ENCODE measurements at places on chromosomes 12 and 14. TPM values are rescaled to one million over a fixed set of nuclear protein-coding genes. Genes with fewer than 3 reads are reported as not detected.

- no peak for DNase-seq
Observed at GRCh38 chr14:75771595-75771994, 110.5 kb downstream of the TTLL5 start.

- no peak for DNase-seq
Observed at GRCh38 chr12:89661706-89662330, 46.8 kb downstream of the ATP2B1 start.

- DNase-seq, result no peak
Observed at GRCh38 chr14:72925815-72926291, 411 bp upstream of the DCAF4 start.

DNA sequence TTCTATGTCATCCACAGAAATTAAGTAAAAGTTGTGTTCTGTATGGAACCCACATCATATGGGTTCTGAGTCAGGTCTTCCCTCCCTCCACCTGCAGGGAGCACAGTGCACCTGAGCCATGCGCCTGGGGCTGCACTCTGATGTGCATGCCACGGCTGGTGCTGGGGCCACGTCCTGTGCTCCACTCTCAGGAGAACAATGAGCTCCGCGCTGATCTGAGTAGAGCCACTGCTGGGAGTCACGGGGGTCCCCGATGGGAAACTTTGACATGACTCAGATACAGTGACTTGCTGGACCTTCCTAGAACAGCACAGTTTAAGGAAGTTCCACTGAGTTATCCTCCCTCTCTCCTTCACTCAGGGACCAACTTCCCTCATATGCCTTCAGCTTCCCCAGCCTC lies 683.4 kb downstream of the TMEM121 start:
- DNase-seq, result no peak

DNA sequence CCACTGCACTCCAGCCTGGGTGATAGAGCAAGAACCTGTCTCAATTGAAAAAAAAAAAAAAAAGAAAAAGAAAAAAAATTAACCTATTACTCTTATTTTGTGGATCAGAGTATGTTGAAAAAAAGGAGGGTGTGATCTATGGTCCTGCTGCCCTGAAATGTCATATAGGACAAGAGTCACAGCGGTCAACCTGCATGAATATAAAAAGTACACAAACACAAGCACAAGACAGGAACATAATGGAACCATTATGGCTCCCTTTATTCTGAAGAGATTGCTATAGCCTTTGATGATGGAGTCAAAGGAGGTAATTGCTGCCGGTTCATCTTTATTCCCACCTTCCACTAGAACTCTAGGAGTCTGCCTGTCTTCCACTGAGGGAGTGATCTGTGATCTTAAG lies 96.9 kb downstream of the NTN4 start:
- DNase-seq, result no peak

GRCh38 chr12:1322821-1323220 lies 271.6 kb downstream of the FBXL14 start:
- no peak for DNase-seq

DTD2 gene
- polyA plus RNA-seq, result 19.9 TPM

DNA sequence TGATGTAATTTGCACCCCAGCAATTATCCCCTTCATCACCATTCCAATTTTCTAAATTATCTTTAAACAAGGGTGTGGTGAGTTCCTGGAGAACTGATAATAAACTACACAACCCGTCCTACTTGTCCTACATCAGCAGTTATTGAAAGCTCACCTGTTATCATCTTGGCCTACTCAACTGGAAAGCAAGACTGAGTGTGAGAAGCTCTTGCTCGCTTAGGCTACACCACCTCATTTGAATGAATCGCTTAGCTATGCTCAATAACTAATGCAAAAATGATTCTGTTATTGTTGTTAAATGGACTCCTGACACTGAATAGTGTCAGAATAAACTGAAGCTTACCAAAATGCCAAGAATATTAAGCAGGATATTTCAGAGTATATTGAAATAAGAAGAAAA lies 115.4 kb upstream of the BTG1 start:
- no peak for DNase-seq

DNA sequence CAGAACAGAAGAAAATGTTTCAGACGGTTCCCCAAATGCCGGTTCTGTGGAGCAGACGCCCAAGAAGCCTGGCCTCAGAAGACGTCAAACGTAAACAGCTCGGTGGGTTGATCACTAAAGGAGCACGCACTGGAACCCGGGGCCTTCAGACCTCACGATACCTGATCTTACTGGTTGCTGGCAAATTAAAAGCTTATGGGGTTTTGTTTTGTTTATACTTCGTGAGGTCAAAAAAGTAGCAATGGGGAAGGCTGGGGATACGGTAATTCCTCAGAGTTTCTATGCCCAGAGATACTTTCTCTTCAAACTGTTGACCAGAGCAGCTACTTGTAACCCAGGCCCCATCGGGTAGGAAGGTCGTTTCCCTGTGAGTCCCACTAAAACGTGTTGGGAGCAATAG lies 1.7 kb downstream of the CDKN1B start:
- DNase-seq, result no peak

DNA sequence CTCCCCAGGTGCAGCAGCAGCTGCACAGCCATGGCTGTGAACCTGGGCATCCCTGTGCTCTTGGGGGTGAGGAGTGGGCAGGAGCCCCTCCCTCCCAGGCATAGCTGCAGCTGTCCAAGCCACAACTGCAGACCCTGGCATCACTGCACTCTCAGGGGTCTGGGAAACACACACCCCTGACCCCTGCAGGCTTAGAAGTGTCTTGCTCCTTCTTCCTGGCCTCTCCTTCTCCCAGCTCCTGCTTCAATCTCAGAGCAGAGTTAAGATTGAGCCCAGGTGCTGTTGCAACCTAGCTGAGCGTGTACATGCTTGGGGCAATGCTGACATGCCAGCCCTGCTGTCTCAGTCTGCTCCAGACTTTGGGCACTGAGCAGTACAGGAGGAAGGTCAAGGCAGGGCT lies 833.6 kb downstream of the FLRT2 start:
- DNase-seq, result no peak

DNA sequence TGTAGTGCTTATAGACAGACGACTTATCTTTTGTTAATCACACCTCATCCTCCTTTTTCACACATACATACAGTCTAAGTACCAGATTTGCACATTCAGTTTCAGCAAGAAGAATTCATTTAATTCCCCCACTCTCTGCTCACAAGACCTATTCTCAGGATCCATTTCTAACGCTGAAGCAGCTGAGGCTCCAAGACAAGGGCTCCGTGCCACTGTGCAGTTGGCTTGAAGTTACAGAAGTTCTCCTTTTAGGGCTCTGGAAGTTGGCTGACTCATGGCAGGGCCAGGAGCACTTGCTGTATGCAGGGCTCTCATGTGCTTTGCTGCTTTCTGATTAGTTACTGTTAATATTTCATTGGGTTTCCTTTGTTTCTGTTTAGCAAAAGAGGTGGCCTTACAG lies 1566.9 kb upstream of the TMEM132C start:
- no peak for DNase-seq

DNA sequence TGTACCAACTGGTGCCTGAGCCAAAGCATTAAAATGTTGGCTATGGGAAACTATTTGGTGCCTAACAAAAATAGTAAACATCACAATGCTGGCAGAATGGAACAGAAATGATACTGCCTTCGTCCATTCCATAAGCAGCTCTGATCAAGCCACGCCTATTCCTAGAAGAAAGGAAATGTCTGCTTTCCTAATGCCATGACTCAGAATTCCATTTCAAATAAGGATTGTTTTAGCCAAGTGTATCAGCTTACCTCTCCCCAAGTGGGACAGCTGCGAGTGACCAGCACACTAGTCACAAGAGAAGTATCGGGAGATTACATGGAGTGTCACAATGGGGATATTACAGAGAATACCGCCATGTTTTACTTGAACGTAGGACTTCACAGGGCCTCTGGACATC lies 38.7 kb downstream of the GLT8D2 start:
- DNase-seq, result no peak

GRCh38 chr14:68172216-68172615 lies 352.6 kb downstream of the RAD51B start:
- no peak for DNase-seq

DNA sequence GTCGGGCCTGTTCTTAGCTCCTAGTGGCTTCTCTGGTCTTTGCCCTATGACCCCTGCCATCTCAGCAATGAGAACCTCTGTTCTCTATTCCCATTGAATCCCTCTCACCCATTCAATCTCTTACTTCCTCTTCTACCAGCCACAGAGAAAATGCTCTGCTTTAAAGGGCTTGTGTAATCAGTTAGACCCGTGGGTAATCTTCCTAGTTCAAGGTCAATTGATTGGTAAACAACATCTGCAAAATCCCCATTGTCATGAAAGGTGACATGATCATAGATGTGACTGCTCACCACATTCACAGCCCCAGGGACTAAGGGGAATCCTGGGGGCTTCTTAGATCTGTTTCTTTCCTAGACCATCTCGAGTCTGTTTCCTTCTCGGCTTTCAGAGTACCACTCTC lies 7.2 kb upstream of the CCDC197 start:
- DNase-seq, result no peak

GRCh38 chr12:25056486-25057130 lies 107.7 kb upstream of the BCAT1 start:
- DNase-seq, result no peak

- no peak for DNase-seq
Observed at GRCh38 chr14:78178971-78179370, 8.8 kb downstream of the NRXN3 start.

DNA sequence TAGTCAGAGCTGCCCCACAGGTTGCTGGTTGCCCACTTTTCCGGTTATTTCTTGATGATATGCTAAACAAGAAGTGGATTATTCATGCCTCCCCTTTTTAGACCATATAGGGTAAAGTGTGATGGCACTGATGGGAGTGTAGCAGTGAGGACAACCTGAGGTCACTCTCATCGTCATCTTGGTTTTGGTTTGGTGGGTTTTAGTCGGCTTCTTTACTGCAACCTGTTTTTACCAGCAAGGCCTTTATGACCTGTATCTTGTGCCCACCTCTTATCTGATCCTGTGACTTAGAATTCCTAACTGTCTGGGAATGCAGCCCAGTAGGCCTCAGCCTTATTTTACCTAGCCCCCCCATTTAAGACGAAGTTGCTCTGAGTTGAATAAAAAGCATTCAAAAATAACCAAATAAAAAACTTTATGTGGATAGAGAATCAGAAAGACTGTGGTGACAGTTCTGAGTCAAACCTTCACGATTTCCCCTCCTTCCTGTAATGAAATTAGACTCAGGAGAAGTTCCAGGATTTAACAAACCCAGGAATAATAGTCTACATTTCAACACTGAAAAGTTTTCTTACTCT lies 144.2 kb downstream of the PAWR start:
- no peak for DNase-seq

DNA sequence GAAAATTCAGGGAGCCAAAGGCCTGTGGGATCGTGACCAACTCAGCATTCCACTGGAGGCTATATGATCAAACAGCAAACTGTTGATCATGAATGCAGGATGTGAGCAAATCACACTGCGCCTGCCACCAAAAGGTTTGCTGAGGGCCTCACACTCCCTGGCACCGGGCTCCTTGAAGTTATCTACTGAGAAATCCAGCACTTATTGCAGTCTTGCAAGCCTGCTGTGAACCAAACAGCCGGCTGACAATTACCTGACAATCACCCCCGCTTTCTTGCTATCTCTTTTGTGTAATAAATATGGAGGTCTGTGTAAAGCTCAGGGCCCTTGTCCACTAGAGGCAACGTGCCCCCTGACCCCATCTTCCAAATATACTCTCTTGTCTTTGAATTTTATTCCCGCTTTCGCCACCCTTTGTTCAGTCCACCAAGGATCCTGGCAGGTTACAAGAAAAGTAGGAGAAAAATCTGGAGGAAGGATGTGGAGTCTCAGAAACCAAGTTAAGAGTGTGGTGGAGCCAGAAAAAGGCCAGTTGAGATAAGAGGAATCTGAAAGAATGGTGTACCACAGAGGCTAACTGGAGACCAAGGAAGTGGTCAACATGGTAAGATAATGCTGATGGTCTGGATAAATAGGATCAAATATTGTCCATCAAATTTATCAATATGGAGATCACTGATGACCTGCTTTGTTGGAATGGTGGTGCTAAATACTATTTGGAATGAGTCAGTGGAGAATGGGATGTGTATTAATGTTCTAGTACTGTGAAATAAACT lies 229.2 kb downstream of the ALX1 start:
- no peak for DNase-seq

- no peak for DNase-seq
Observed at GRCh38 chr14:32559048-32559447, 229.9 kb downstream of the AKAP6 start.

APOF gene
- polyA plus RNA-seq, result not detected

DYRK2 gene
- polyA plus RNA-seq, result 31.4 TPM

- no peak for DNase-seq
Observed at GRCh38 chr14:77580477-77580876, 36.0 kb downstream of the SPTLC2 start.

DNA sequence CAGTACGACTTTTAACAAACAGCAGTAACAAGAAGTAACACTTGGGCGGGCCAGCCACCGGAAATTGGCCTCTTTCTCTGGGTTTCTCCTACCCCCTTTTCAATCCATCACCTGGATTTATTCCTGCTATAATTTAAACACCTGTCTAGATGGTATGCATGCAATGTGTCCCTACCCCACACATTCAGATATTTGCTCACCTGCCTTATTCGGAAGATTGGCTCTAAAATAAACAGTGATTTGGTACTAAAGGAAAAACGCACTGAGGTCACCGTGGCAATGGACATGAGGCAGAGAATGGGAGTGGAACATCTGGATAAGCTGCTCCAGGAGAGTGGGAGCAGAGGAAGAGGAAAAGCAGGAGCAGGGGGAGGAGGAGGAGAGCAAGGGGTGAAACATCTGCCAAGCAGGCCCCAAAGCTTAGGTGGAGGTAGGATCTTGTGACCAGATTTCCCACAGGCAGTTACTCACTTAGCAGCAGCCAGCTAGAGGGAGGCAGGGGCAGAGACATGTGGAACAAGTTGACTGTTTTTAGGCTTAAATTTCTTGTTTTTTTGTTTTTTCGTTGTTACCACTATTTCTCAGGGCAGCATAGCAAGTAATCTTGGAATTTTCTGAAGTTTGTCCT lies 150.9 kb downstream of the TTLL5 start:
- DNase-seq, result no peak

PAWR gene
- 84.9 TPM for polyA plus RNA-seq

TAS2R14 gene
- polyA plus RNA-seq, result 2.5 TPM

Measured in left renal pelvis (tissue), 4 donors.